ENCODE measurements at places on chromosomes 7 and 10.

DNA sequence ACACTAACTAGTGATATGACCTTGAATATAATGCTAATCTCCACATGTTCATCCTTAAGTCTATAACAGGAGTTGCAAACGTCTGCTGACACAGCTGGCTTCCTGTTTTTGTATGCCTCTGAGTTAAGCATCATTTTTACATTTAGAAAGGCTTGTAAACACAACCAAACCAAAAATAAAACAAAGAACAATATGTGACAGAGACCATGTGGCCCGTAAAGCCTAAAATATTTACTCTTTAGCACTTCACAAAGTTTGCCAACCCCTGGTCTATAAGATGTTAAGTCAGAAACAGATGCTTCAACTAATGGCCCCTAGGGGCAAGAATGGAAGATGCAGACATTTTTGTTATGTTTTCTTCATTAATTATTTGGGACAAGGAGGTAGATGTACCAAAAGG, 109.3 kb downstream of the CPEB3 start:
- DNase-seq: no peak

GRCh38 chr7:2175514-2175913, 57.2 kb downstream of the MAD1L1 start:
- peak; percentile 96 for DNase-seq

GRCh38 chr10:14751014-14751896, 23.4 kb downstream of the FAM107B start:
- DNase-seq: no peak

DNA sequence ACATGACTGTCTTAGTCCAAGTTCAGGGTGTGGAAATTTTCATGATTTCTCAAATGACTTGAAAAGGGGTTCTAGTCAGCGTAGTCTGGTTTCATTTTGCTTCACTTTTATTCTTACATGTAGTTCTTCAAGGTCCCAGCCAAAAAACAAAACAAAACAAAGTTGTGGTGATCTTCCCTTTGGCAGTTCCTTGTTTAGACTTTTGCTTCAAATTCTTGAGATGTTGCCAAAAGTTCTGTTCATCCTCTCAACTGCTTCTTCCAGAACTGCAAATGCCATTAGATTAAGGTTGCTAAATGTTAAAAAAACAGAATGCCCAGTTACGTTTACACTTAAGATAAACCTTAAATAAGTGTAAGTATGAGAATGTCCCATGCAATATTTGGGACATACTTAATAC, 370.8 kb upstream of the LRRTM3 start:
- peak; percentile 16 for DNase-seq

DNA sequence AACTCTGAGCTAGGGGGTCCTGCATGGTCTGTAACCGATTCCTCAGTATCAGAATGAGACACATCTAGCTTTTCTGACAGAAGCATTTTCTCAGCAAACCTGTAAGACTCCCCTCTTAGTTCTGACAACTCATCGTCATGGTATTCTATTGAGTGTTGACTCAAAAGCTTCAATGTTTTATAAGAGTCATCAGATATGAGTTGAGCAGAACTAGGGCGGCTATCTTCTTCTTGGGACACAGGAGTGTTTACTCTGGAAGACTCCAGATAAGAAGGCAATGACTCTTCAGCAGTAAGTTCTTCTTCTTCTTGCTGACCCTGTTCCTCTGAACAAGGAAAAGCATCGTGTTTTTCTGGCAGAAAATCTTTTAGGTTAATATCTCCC, 167.0 kb upstream of the CCDC6 start:
- DNase-seq: no peak

GRCh38 chr7:46291601-46292150, 370.6 kb upstream of the IGFBP3 start:
- DNase-seq: peak; percentile 80

GRCh38 chr10:3231951-3232730, 59.6 kb upstream of the PITRM1 start:
- peak; percentile 80 for DNase-seq

DNA sequence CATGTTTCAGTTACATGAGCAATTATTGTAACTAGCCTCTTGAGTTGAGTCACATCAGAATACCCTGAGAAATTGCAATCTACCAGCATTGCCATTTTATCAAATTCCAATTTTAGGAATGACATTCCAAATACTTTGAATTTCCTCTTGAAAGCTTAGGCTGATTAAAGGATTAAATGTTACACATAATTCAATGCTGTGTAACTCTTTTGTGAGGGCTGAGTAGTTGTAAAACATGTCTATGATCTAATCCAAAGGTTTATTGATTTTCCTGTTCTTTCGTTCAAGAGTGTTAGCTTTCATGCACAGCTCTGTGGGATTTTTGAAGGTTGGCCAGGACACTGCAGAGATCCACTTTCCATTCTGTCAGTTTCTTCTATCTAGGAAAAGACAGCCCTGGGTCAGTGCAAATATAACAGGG, 193.1 kb downstream of the SORCS1 start:
- DNase-seq: no peak

GRCh38 chr10:13983035-13983434, 347.7 kb downstream of the FRMD4A start:
- DNase-seq: no peak

GRCh38 chr7:111513566-111513965, 48.7 kb downstream of the IMMP2L start:
- DNase-seq: no peak

GRCh38 chr10:55426138-55426537, 625.1 kb upstream of the PCDH15 start:
- DNase-seq: no peak

- DNase-seq: no peak
Observed at GRCh38 chr10:128957221-128957620, 509.8 kb upstream of the MGMT start.

GRCh38 chr10:77601488-77601887, 36.1 kb downstream of the KCNMA1 start:
- DNase-seq: no peak

DNA sequence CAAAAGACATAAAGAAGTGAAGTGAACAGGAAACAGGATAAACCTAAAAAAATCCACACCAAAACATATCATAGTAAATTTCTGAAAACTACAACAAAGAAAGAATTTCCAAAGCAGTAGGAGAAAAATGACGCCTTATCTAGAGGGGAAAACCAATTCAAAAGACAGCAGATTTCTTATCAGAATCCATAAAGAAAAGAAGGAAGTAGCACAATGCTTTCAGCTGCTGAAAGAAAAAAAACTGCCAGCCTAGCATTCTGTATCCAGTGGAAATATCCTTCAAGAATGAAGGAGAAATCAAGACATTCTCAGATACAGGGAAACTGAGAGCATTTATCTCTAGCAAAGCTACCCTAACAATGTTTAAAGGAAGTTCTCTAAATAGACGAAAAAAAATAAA, 37.8 kb downstream of the PDLIM1 start:
- no peak for DNase-seq

DNA sequence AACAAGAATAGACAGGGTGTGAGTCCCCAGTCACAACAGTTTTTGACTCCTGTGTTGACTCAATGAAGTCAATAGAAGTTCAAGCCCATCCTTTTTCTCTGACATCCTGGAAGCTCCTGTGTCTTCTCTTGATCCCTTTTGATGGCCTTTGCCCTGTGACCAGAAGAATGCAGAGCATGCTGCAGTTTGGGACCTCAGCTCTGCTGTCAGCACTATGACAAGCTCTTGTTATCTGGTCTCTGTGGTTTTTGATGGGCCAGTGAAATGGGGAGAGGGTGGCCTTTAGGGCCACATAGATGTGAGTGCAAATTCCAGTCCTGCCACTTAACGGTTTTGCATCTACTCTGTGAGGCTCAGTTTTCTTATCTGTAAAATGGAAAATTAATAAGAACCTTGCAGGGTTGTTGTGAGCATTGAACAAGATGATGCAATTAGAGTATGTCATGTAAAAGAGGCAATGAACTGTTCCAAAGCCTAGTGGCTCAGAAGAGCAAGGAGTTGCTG, 102.4 kb upstream of the IKZF1 start:
- no peak for DNase-seq

DNA sequence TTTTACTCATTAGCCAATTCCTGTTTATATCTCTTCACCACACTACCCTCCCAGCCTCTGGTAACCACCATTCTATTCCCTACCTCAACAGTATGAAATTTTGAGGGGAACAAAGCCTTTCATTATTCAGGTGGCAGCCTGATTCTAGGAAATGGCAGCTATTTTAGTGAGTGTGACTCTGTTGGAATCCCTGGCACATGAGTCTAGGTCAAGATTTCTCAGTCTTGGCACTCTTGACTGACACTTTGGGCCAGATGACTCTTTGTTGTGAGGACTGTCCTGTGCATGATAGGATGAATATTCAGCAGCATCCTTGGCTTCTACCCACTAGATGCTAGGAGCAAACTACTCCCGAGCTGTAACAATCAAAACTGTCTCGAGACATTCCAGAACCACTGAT, 322.8 kb upstream of the PHYHIPL start:
- DNase-seq: no peak

- no peak for DNase-seq
Observed at GRCh38 chr10:110820321-110820814, 51.4 kb upstream of the PDCD4 start.

DNA sequence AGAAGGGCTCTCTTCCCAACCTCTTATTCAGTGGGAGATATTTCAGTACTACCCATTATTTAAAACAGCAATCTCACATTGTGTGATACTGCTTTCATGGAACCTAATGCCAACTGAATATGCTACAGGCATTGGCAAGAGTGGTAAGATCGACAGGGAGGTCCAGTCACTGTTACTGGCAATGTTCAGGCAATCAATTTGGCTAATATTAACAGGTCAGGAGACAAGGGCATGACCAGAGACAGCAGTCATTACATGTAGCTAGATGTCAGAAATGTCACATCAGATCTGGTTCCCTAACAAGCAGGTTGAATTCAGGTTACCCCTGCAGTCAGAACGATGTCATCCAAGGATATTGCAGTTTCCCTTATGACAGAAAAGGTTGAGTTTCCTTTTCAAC, 129.4 kb downstream of the ARHGAP12 start:
- no peak for DNase-seq

GRCh38 chr7:22855049-22855392, 32.4 kb upstream of the TOMM7 start:
- no peak for DNase-seq

DNA sequence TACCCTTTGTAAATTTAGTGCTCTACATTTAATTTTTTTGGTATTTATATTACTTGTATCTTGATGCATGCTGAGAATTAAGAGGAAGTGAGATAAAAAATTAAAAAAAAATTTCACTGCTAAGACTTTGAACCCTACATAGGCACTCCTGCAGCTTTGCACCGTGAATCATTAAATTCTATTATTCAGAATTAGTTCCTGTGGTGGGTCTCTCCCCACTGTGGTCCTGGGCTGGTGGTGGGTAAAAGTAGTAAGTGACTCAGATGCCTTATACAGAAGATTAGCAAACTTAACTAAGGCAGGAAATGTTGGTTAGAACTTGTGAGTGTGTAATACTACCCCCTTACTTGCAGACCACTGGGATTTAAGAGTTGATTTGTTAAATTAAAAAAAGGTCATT, 72.6 kb downstream of the AP3M1 start:
- peak; percentile 77 for DNase-seq

GRCh38 chr7:69166979-69167516, 431.2 kb upstream of the AUTS2 start:
- DNase-seq: no peak

- no peak for DNase-seq
Observed at GRCh38 chr7:120395526-120396019, 122.6 kb downstream of the KCND2 start.

DNA sequence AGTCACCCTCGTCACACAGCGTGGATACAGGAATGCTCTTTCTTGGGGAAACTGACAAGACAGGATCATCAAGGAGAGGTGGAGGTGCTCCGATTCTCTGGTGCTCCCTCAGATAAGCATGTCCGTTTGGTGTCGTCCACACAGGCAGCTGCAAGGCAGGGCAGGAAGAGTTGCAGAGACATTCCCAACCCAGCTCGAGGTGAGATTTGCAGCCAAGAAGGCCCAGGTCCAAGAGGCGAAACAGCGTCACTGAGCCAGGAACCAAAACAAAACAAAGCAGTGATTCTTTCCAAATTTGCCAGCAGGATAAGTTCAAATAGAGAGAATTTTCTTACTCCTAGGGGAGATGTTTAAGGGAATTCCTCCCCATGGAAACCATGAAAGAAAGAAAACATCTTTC, 386.5 kb upstream of the PFKP start:
- DNase-seq: no peak

DNA sequence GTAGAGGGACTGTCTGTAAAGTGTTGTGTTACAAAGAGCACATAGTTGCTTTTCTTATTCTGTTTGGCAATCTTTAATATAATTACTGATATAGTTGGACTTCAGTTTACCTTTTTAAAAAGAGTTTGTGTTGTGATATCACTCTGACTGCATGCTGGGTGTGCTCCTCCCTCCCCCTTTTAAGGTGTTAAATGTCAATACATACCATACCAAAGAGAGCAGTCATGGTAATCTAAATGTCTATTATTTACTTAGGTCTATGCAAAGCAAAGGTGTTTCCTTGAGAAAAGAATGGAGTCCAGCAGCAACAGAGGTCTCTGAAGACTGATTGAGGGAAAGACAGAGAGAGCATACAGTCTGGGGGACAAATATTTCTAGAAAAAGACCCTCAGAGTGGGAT, 275.1 kb upstream of the NRP1 start:
- no peak for DNase-seq

DNA sequence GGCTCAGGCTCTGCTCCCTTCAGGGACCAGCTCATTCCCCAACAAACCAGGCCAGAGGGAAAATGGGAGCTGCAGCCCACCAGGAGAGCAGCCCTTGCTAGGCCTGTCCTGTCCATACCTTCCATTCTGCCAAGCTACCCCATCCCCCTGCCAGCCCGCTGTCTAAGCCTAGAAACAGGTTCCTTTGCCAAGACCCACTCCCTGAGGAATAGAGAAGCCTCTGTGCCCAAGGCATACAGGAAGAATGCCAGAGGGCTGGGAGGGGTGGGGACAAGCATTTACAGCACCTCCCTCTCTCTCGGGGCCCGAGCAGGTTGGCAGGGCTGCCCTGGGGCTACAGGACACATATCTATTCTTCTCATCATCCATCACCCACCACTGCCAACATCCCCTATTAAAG, 178.3 kb downstream of the GRID1 start:
- DNase-seq: no peak

DNA sequence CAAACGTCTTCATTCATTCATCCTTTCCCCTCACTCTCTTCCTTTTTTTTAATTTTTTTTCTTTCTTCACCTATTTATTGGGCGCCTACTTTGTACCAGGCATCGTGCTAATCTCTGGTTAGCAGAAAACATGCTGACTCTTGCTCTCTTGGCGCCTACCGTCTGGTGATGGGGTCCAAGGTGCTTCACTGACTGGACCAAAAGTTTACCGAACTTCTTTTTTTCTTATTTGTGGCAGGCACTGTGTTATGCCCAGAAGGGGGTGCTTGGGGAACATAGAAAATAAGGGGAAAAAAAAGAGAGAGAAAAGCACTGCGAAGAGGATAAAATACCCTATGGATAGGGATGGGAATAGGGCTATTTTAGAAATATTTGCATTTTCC, 505 bp upstream of the FAM204A start:
- DNase-seq: no peak

GRCh38 chr7:104982308-104983075, 31.5 kb upstream of the KMT2E start:
- DNase-seq: no peak

- peak; percentile 47 for DNase-seq
Observed at GRCh38 chr7:127844707-127845331, 186.4 kb downstream of the LRRC4 start.

GRCh38 chr7:2941216-2941859, 97.2 kb upstream of the GNA12 start:
- no peak for DNase-seq

- DNase-seq: no peak
Observed at GRCh38 chr10:11118686-11119085, 101.0 kb downstream of the CELF2 start.

GRCh38 chr7:112290065-112290464, 83.6 kb downstream of the ZNF277 start:
- DNase-seq: peak; percentile 37
